ENCODE measurements at places on chromosomes 16 and 17.

GRCh38 chr16:87924041-87924810, 12.1 kb downstream of the CA5A start:
- DNase-seq, result no peak

DNA sequence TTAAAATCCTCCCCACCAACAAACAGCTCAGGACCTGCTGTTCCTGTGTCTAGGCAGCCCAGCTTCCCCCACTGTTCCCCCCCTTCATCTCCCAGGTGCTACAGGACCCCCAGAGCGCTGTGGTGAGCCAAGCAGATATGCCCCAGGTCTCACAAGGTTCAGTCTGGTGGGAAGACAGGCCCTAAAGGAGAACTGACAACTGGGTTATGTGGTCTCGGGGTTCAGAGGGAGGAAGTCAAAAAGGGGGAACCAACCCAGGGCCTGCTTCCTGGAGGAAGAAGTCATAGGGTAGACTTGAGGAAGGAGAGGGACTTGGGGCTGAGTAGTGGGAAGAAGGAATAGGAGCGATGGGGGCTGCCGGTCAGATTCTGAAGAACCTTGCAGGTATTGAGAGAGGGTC, 2.6 kb downstream of the RIPOR1 start:
- DNase-seq, result no peak

DNA sequence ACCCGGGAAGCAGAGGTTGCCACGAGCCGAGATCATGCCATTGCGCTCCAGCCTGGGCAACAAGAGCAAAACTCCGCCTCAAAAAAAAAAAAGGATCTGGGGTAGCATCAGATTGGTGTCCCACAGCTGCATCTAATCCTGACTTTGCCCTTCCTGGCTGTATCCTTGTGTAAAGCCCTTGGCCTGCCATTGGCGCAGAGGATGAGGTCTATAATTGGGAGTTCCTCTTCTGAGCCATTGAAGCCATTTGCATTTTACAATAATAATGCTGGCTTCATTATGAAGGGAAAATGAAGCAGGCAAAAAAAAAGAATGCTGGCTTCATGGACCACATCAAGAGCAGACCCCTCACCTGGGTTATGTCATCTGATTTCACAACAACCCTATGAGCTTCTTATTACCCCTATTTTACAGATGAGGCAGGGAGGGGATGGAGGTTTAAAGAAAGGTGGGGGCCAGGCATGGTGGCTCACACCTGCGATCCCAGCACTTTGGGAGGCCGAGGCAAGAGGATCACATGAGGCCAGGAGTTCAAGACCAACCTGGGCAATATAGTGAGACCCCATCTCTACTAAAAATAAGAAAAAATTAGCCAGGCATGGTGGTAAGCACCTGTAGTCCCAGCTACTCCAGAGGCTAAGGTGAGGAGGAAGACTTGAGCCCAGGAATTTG, 1.2 kb upstream of the LITAFD start:
- no peak for DNase-seq

DNA sequence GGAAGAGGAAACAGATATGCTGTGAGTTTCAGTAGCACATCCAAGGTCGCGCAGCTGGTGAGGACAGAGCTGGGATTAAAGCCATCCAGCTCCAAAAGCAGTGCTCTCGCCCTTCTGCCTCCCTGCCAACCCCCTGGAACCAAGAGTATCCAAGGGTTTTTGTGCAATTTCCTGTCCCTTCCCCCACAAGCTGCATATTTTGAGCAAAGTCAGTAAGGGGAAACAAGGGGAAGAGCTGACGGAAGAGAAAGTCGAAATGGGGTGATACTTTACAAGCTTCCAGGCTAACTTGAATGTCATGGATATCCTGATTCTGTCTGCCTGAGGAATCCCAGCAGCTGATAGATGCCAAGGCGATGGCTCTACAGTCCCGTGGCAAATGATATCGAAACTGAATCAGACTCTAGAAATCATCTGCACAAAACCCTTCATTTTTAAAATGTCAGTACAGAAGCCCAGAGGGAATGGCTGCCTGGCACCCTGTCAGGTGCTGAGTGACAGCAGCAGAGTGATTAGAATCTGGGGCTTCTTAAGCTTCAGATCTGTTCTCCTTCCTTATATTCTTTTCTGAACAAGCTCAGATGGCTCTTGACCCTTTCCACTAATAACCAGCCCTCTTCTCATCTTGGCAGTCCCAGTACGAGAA, 42.9 kb upstream of the TEKT3 start:
- DNase-seq, result no peak

DNA sequence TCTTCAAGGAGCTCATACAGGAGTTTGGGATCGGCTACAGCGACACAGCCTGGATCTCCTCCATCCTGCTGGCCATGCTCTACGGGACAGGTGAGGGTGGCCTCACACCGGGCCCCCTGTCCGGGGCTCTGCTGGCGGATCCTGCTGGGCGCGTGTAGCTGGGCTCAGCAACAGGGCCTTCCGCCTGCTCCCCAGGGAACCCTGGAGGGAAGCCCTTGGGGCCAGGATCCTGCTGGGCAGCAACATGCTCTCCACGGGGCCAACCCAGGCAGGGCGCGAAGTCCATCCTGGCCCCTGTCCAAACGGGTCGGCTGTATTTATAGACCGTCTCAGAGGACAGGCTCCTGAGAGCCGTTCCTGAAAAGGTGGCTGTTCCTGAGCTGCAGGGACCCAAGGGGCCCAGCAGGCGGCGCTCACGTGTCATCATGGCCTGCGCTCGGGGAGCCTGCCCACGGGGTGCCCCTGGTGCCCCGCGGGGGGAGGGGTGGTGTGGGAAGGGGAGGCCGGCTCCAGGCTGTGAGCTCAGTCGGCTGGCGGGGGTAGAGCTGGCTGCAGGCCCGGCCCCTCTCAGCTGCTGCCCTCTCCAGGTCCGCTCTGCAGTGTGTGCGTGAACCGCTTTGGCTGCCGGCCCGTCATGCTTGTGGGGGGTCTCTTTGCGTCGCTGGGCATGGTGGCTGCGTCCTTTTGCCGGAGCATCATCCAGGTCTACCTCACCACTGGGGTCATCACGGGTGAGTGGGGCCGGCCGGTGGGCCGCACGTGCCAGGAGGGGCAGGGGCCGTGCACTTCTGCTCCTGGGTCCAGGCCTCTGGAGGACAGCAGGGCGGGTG, 7.5 kb downstream of the SLC16A3 start:
- DNase-seq, result peak; percentile 53

All from stimulated activated CD4-positive, alpha-beta T cell treated with anti-CD3 and anti-CD28 coated beads, TNF-alpha, amount 100 ng/mL, for 24 hours (primary cell).